ENCODE measurements at places on chromosomes 2 and 18. TPM values are rescaled to one million over a fixed set of nuclear protein-coding genes. Genes with fewer than 3 reads are reported as not detected.

NYAP2 gene
- polyA plus RNA-seq, result 0.02 TPM

REG3A gene
- polyA plus RNA-seq, result 0.36 TPM

MOB1A gene
- polyA plus RNA-seq, result 33.6 TPM

DGKD gene
- polyA plus RNA-seq, result 34.4 TPM

SPEG gene
- polyA plus RNA-seq, result 22.5 TPM

TBR1 gene
- 0.11 TPM for polyA plus RNA-seq

PSME4 gene
- 8.9 TPM for polyA plus RNA-seq

LIMS4 gene
- polyA plus RNA-seq, result 1.6 TPM

IL1B gene
- 17.8 TPM for polyA plus RNA-seq

CACNB4 gene
- polyA plus RNA-seq, result 0.21 TPM

Measured in adipose tissue (tissue), 3 donors.